ENCODE measurements at places on chromosomes 3 and 15.

DNA sequence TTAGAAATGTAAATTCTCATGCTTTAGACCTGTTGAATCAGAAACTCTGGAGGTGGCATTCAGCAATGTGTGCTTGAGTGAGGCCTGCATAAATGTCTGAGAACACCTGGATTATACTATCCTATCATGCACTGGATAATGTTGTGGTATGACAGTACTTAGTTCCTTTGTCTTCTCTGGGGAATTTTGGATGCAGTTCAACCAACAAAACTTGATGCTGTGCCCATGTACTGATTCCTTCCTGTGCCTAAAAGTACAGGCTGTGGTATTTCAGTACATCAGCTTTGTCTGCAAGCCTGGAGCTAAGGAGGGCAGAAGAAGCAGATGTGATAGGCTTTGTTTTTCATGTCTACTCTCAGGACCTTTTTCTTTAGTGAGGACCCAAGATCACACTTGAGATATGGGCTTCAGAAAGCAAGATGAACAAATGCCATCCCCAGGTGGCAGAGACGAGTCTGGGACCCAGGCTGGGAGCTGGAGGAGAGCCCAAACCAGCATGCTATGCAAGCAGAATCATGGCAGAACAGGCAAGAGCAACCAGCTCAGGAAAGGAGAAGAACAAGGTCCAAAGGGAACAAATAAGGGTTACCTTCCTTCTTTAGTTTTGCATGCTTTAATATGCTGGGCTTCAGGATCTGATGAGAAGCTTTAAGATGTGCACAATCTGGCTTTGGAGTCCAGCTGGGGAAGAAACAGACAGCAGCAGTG is 124.7 kb downstream of the MYRIP start:
- DNase-seq = no peak

DNA sequence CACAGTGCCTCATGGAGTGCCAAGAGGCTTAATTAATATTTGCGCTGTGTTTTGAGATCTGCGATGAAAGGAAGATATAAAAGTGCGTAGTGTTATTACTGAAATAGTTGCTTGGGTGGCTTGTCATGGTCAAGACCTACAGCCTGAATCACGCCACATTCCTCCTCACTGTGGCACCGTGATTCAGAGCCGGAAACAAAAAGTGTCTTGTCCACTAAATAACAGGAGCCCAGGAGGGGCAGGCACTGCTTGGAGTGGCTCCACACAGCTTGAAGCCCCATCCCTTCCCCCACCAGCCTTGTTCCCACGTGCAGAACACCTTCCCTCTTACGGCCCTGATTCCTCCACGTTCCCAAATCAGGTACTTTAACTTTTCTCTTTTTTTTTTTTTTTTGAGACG is 1.2 kb upstream of the LRRC15 start:
- no peak for DNase-seq

DNA sequence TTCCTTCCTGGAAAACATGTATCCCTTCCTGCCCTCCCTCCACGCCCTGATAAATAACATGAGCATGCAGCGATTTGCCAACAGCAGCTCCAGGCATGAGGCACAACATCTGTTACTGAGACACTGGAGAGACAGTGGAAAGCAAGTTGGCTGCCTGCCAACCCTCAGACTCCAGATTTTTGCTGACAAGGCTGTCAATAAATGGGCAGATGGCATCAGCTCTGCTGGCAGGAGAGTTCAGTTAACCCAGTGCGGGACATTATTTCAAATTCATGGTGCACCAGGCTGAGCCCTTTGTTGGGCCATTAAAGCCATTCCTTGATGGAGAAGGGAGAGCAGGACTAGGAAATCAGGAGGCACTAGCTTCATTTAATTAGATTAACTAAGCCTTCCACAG is 293.3 kb downstream of the MEX3B start:
- no peak for DNase-seq

GRCh38 chr15:98308117-98308516 is 340.2 kb upstream of the IGF1R start:
- DNase-seq = no peak

DNA sequence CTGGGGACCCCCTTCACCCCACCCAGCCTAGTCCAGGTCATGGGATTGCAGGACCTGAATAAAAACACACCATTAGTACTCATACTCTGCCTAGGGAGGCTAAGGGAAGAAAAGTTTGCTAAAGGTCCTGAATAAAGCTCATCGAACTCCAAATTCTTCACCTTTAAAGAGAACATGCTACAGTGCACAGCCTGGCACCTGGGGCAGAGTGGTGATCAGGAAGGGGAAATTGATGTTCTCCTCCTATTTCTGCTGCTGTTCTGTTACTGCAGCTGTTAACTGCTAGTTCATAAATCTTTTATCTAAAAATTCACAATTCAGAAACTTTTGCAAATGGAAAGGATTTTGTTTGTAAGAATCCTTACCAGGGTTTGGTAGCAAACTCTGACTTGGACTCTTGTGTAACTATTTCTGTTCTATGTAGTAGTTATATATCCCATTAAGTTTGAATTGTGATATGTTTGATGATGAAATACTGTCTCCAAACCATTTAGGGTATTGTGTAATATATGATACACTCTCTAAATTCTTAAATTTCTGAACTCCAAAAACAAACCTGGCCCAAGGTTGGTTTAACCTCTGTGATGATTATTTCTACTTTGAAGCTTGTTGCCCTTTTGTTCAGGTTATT is 27.9 kb downstream of the MCTP2 start:
- DNase-seq = no peak

GRCh38 chr15:43378601-43379000 is 7.7 kb downstream of the TUBGCP4 start:
- no peak for DNase-seq

Data from stimulated activated CD4-positive, alpha-beta T cell treated with anti-CD3 and anti-CD28 coated beads, Interleukin-1b, Interleukin-23, amount 100 ng/mL, for 1 hour (primary cell).